ENCODE measurements at places on chromosomes 12 and 14. TPM values are rescaled to one million over a fixed set of nuclear protein-coding genes. Genes with fewer than 3 reads are reported as not detected.

- no peak for DNase-seq
Measured at GRCh38 chr12:96493106-96493505, 3.7 kb downstream of the CFAP54 start.

Gene PLEKHG7
- not detected for total RNA-seq

DNA sequence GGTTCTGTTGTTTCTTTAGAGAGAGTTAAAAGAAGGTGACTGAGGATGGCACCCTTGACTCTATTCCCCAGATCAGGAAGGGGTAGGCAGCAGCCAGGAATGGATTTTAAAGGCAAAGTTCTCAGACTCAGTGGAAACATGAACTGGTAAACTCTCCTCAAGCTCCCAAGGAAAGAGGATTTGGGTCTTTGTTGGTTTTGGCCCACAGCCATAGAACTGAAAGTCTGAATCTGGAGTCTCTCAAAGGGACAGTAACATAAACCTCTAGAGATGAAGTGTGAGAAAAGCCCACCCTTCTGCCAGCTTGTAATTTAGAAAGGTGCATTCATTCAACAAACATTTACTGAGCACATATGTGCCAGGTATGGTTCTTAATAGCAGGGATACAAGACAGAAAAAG is 28.6 kb upstream of the BLTP3B start:
- DNase-seq = no peak

- DNase-seq = no peak
Measured at GRCh38 chr12:64968989-64969819, 144.8 kb downstream of the TBC1D30 start.

DNA sequence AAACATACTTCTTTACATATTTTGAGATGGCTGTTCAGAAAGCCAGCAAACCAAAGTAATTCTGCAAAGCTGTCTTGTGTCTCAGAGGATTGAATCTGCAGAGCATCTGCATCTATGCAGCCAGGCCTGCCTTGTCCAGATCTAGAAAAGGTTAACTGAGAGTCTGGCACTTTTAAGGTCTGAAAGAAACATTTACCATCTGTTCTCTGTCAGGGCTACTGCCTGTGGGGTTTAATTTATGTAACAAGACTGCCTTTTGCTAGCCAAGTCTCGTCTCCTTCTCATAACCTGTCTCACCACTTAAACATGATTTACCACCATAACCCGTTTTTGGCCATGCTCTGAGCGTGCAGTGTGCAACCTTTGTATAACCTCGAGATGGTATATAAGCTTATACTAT is 194.2 kb downstream of the SYT10 start:
- no peak for DNase-seq

Gene RNF212B
- total RNA-seq = not detected

All from sigmoid colon (tissue), 7 donors.